ENCODE measurements at places on chromosomes 12 and 14. TPM values are rescaled to one million over a fixed set of nuclear protein-coding genes. Genes with fewer than 3 reads are reported as not detected.

- H3K4me1 ChIP-seq = peaks cover 90% of the 10 kb centered on the region
- H3K27ac ChIP-seq = peak overlapping the region; percentile 100
- no peaks in the 10 kb centered on the region for H3K27me3 ChIP-seq
- no peaks in the 10 kb centered on the region for H3K36me3 ChIP-seq
Observed at GRCh38 chr12:46472144-46472705, 99.7 kb upstream of the SLC38A2 start.

The KLHL33 gene
- total RNA-seq = 0.05 TPM

DNA sequence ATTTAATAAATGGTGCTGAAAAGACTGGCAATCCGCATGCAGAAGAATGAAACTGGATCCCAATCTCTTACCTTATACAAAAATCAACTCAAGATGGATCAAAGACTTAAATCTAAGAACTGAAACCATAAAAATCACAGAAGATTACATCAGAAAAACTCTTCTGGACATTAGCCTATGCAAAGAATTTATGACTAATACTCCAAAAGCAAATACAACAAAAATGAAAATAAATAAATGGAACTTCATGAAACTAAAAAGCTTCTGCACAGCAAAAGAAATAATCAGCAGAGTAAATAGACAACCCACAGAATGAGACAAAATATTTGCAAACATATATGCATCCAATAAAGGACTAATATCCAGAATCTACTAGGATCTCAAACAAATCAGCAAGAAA lies 14.3 kb upstream of the CLEC1A start:
- H3K36me3 ChIP-seq = no peaks in the 10 kb centered on the region
- H3K27ac ChIP-seq = no peak overlapping the region
- no peak for DNase-seq
- no peaks in the 10 kb centered on the region for H3K4me1 ChIP-seq

DNA sequence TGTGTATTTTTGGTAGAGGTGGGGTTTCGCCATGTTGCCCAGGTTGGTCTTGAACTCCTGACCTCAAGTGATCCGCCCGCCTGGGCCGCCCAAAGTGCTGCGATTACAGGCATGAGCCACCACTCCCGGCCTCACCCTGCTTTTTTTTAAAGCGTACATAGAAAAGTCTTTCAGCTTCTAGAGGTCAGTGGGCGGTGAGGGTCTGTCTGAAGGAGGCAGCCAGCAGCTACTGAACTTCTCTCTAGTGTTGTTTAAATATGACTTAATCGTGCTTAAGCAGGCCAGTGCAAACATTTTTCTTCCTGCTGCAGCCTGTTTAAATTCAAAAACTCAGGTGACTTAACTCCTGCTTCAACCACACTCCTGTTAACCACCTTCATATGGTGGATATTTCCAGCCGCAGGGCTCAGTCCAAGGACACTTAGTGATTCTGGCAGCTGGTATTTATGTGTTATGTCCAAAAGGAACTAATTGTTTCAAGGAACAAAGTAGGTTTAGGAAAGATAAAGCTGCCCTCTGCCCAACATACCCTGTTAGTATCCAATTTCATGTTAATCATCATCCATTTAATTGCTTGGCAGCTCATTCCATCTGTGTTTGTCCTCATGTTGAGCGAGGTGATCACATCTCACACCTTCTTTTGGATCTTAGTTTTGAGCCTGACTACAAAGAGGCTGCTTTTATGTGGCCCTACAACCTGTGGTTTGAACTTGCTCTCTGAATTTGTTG lies 2.0 kb downstream of the PRKAB1 start:
- peaks cover 41% of the 10 kb centered on the region for H3K36me3 ChIP-seq
- no peak overlapping the region for H3K4me3 ChIP-seq
- no peak overlapping the region for H3K27ac ChIP-seq
- peaks cover 11% of the 10 kb centered on the region for H3K4me1 ChIP-seq
- DNase-seq = no peak

GRCh38 chr14:73746520-73747378 lies 32.6 kb upstream of the PNMA1 start:
- H3K36me3 ChIP-seq = no peaks in the 10 kb centered on the region
- peaks cover 47% of the 10 kb centered on the region for H3K4me1 ChIP-seq
- H3K27ac ChIP-seq = no peak overlapping the region
- H3K27me3 ChIP-seq = no peaks in the 10 kb centered on the region
- no peak for DNase-seq
